ENCODE measurements at places on chromosomes 5 and 9.

GRCh38 chr9:135373151-135373685 is 106.4 kb upstream of the PPP1R26 start:
- DNase-seq: no peak

GRCh38 chr5:114317751-114318150 is 44.1 kb upstream of the KCNN2 start:
- no peak for DNase-seq

DNA sequence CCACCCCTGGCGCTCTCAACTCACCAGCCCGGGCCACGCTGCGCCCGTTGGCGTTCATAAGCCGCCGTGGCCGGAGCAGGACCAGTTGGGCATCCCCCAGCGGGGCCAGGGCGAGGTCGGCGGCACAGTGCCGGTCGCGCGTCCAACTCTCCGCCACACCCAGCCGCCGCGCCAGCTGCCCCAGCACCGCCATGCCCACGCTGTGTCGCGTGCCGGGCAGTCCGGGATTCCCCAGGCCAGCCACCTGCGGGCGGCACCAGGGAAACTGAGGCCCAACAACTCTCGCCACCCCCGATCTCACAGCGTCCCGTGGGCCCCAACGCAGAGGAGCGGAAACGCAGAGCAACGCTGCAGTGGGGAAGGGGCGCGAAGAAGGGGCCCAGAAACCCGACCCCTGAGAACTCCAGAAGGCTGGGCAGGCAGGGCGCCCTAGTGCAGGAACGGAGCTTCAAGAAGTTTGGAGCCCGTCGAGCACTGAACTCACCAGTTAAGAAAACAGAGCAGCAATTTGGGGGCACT is 453 bp downstream of the PTRH1 start:
- DNase-seq: no peak

DNA sequence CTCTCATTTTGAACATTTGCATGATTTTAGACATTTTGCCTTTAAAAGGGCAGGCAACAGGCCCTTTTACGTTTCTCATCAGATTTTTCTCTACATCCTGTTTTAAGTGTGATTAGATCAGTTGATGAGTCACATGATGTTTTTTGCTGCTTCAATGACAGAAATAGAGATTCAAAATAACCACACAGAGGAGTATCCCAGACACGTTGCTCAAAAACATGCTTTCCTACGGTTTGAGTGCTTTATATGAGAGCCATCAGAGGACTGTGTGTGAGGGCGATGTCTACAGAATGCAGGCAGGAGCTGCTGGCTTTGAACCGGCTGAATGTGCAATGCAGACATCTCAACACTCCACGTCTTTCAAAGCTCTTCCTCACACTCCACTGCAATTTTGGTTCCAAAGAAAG is 42.1 kb downstream of the OTULIN start:
- peak; percentile 14 for DNase-seq

DNA sequence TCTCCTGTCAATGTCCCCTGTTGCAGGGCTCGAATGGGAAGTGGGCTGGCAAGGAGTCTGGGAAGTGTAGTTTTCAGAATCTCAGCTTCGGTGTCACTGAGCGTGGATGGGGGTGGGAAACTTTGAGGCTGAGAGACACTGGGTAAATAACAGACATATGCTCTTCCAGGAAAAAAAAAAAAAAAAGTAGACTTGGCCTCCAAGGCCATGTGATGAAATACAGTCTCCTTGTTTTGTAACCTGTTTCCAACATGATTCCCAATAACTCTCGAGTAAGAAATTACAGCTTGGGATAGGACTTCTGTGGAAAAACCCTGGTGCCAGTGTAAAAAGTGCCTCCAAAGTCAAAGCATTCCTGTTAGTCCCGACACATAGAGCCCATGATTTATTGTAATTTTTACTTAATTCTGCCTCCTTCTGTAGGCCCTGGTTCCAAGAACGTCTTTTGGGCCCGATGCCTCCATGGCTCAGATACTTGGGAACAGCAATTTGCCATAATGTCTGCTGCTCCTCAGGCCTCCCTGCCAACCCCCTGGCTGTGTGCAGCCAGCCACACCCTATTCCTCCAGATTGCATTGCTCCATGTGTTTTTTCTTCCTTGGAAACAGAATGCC is 119.5 kb upstream of the TNC start:
- DNase-seq: no peak

GRCh38 chr5:160269017-160269416 is 39.7 kb downstream of the FABP6 start:
- no peak for DNase-seq

DNA sequence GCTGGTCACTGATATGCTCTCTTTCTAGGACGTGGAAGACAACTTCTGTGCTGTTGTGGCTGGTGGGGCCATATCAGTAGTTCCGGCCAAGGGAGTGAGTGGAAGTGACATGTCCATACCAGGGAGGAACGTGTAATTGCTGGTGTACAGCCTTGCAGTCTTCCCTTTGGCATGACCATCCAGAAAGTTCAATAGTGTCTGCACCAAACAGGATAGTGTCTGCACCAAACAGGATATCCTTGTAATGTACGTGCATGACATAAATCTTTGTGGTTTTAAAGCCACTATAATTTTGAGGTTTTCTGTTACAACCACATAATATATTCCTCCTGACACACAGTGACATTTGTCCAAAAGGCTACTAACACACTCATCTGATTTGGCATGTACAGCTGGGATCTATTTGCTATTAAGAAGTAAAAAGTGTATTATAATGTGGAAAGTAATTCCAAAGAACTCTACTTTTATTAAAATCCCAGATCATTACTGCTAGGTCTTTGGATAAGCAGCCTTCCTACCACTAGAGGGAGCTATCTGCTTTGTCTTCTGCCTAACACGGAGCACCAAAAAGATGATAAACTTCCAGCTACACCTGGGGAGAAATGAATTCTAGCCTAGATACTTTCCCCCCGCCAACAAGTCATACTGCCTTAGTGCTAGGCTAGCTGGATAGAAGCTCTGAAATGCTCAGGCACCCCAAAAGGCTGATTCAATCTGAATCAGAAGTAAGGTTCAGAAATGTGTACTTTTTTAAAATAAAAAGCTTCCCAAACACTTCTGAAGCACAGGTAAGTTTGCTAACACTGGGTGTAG is 52.7 kb downstream of the RNF145 start:
- no peak for DNase-seq

DNA sequence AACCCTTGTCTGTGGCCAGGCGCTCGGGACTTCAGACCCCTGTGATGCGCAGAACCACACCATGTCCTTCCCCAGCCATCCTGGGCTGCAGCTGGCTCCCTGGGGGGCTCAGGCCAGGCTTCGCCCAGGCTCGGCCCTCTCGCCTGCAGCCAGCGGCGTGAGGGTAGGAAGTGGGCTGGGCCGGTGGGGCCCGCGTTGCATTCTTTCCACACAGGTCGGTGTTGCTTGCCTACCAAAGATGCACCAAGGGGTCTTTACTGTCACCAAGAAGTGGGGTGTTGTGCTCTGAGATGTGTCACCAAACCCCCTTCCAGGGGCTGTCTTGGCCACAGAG is 48.3 kb upstream of the RNF130 start:
- no peak for DNase-seq

GRCh38 chr5:14726066-14726838 is 61.7 kb downstream of the OTULIN start:
- DNase-seq: no peak

DNA sequence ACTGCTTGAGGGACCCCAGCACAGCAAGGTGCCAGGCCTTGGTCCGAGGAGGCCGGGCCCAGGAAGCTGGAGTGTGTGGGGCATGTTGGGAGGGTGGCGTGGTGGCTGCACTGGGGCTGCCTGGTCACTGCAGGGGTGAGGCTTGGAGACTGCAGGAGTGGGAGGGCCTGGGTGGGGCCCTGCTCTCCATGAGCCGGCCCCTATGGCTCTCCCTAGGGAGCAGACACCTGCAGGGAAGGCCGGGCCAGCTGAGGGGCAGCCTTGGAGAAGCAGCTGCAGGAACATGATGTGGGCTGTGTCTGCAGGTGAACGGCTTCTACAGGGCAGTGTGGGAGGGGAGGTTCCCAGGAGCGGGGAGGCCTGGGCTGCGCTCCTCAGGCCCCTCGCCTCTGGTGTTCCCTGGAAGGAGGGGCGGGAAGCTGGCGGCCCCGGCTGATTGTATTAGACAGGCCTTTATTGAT is 41.7 kb upstream of the TMEM250 start:
- DNase-seq: no peak

- DNase-seq: no peak
Measured at GRCh38 chr5:159181152-159181551, 28.2 kb downstream of the RNF145 start.

- no peak for DNase-seq
Measured at GRCh38 chr9:107260437-107261081, 22.5 kb upstream of the RAD23B start.

DNA sequence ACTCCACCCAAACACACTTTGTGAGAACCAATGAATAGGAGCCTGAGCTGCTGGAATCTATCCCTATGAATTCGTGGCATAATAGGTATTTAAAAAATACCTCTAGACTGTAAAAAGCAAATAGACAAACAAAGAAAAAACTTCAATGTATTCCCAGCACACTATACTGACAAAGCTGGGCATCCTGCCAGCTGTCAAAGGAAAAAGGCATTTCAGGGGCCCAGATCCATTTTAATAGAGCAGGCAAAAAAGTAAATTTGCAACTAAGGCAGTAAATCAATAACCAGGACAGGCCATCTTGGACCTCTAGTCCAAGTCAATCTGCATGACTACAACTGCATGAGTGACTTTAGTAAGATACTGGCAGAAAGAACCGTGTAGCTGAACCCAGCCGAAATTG is 25.6 kb upstream of the LARP1 start:
- DNase-seq: no peak

DNA sequence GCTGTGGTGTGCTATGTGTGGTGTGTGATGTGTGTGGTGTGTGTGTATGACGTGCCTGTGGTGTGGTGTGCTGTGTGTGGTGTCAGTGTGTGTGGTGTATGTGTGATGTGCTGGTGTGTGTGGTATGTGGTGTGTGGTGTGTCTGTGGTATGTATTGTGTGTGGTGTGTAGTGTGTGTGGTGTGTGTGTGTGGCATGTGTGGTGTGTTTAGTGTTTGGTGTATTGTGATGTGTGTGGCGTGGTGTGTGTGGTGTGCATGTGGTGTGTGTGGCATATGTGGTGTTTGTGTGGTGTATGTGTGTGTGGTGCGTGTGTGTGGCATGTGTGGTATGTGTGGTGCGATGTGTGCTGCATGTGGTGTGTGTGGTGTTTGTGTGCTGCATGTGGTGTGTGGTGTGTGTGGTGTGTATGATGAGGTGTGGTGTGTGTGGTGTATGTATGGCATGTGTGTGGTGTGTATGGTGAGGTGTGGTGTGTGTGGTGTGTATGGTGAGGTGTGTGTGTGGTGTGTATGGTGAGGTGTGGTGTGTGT is 18.3 kb upstream of the RNU6ATAC start:
- no peak for DNase-seq

DNA sequence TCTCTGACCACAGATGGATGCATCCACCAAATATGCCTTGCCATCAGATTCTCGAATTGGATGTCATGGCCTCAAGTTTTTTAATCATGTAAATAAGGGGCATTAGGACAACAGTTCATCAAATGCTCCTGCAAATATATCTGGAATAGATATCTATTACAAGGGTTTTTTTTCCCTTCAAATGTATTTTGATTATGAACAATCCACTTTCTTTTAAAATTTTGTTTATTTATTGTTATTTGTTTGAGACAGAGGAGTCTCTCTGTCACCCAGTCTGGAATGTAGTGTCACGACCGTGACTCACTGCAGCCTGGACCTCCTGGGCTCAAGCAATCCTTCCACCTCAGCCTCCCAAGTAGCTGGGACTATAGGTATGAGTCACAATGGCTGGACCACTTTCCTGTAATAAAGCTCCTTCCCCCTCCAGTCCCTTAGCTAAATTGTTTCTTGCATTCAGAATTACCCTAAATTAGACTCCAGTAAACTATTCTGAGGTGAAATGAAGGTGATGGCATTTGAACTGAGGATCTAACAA is 1412.1 kb downstream of the EFNA5 start:
- DNase-seq: no peak

DNA sequence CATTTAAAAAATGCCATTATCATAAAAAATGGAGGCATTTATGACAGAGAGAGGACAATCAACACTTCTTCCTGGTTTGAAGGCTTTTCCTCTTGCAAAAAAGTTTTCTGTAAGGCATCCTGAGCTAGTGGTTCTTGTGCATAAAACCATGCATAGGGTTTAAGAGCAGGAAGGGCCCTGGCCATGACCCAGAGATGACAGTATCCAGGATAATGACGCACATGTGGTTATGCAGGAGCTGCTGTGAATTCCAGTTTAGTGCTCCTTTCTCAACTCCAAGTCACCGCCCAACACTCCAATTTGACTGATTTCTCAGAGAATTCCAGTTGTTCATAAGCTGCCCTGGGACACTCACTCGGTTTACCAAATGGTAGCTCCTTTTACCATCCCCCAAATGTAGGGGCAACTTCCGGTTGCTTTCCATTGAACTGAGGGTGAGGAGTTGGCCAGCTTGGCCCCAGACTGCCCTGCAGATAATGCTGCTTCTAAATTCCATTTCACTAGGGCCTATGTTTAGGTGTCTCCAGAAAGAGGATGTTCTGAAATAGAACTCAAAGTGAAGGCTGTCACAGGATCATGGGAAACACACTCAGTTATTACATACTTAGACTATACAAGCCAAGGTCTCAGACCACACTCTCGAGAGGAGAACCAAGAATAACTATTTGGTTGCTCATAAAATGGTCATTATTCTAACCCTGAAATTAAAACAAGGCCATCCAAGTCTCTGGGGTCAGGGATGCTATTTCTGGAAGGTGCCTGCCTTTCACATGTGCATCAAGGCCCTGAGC is 179.1 kb downstream of the SLIT3 start:
- no peak for DNase-seq

- no peak for DNase-seq
Measured at GRCh38 chr5:126967808-126968466, 62.4 kb downstream of the MARCHF3 start.

GRCh38 chr9:136196404-136197083 is 8.4 kb downstream of the LHX3 start:
- DNase-seq: no peak

DNA sequence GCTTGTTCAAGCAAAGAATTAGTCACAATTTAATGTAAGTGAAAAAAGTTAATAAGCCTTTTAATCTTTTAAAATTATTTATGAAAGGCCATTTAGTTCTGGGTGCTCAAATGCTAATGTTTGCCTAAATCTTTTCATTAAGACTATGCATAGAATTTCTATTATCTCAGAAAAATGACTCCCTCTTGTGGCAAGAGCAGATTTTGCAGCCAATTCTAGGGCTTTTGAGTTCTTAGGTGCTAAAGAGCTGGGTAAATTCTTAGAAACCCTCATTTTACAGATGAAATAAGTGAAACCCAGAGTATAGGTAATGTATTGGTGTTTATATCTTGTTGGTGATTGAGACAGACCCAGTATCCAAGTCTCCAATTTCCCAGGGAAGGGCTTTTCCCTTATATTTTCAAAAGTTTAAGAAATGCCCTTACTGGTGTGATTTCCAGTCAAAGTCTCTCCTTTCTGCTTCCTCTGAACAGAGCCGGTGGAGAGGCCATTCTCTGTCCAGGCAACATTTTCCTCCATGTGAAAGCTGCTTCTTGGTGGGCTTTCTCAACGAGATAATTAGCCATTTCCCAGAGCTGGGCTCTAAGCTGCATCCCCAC is 24.1 kb upstream of the PCSK5 start:
- DNase-seq: no peak
